ENCODE measurements at places on chromosomes 4 and X. TPM values are rescaled to one million over a fixed set of nuclear protein-coding genes. Genes with fewer than 3 reads are reported as not detected.

CSN1S1 gene
- not detected for total RNA-seq

SSX2B gene
- not detected for total RNA-seq

PCDH10 gene
- 45.4 TPM for total RNA-seq

NUP54 gene
- total RNA-seq: 98.3 TPM

MAOB gene
- 1.9 TPM for total RNA-seq

GK gene
- total RNA-seq: 11.3 TPM

DKK2 gene
- 1.3 TPM for total RNA-seq

BANK1 gene
- not detected for total RNA-seq

STAG2 gene
- 136 TPM for total RNA-seq

CXorf49 gene
- not detected for total RNA-seq

GIMD1 gene
- not detected for total RNA-seq

TREX2 gene
- total RNA-seq: 1.9 TPM

LRCH2 gene
- total RNA-seq: 45.7 TPM

HELT gene
- total RNA-seq: 1.6 TPM

MAGEB2 gene
- total RNA-seq: not detected

GPR50 gene
- total RNA-seq: not detected

CLIC2 gene
- 3.8 TPM for total RNA-seq

SYNPO2 gene
- 1.9 TPM for total RNA-seq

QRFPR gene
- total RNA-seq: 1.6 TPM

INTS12 gene
- 38.2 TPM for total RNA-seq
